AG04449 (cell line): ENCODE measurements at places on chromosomes 1 and 21.

GRCh38 chr1:233790662-233791371 lies 113.7 kb upstream of the SLC35F3 start:
- peak; percentile 7 for DNase-seq

DNA sequence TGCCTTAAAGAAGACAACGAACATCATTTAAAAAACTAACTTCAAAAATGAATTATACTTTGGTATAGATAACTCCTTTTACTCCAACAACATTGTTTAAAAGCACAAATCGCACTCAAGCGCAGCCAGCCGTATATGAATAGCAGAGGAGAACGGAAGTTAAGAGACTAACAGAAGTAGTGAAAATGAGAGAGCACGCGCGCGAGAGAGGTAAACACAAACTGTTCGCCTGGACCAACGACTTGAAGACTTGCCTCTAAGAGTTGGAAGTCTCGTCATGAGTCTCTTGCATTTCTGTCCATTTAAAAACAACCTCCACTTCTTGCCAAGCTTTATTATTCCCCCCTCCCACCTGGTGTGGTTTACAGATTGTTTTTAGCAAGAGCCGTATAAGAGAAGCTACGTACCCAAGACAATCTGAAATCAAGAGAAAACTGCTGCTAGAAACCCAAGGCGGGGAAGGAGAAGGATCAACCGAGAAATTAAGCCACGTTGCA lies 479 bp downstream of the SELENOF start:
- no peak for DNase-seq

- no peak for DNase-seq
Measured at GRCh38 chr1:17635276-17635675, 95.8 kb downstream of the ARHGEF10L start.

DNA sequence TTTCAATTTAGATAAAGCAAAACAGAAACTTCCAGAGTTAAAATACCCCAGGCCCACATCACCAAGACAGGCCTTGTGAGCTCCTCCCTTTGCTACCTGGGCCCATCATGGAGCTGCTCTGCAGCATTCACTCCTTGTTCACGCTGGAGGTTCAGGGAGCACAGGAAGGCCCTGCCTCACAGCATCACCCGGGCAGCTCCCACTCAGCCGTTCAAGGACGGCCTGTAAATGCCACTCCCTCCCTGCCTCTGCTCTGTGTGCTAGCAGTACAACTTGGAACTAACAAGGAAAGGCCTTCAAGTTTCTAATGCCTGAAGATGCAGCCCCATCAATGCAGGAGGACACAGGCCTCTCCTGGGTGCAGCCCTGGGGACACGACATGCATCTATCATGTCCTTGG lies 11.6 kb downstream of the ATP5PO start:
- no peak for DNase-seq

DNA sequence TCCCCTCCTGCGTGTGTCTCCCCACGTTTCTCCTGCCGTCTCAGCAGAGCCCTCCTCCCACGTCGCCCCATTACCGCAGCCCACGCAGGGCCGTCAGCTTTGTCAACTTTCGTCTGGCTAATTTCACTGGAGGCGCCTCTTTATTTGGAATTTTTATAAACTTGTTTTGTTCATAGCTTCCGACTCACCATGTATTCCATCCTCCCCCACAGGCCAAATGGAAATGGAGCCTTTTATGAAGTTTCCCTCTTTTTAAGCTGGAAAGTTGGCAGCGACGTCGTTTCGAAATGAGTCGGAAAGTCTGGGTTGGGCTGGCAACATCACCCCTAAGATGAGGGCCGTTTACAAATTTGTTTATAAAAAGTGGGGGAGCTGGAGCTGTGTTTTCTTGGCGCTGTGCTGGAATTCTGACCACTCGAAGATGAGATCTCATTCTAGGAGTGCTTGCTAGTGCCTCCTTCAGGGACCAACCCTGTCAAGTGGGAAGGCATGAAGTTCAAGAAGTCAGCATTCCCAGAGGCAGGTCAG lies 23.7 kb upstream of the SLC45A1 start:
- no peak for DNase-seq

- DNase-seq = no peak
Measured at GRCh38 chr1:31327381-31327780, 30.5 kb downstream of the ZCCHC17 start.

GRCh38 chr1:83776913-83777757 lies 221.8 kb downstream of the TTLL7 start:
- DNase-seq = no peak

- no peak for DNase-seq
Measured at GRCh38 chr1:224380003-224380402, 23.3 kb downstream of the CNIH4 start.

GRCh38 chr1:118442214-118442613 lies 257.2 kb upstream of the SPAG17 start:
- no peak for DNase-seq

DNA sequence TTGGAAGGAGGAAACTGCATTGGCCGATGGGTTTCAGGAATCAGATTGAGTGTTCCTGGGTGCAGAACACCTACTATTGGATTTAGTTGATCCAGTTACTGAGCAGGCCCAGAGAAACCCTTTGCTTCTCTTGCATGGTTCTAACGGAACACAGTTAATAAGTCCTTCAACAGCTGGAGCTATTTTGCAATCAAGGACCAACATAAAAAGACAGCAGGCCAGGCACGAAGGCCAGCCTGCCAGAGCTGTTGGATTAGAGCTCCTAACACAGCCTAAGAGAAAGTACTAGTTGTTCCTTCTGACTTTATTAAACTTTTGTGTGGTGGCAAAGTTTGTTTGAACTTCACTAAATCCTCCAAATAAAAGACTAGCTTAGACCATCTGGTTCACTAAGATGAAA lies 148.0 kb upstream of the LMO4 start:
- DNase-seq = no peak

GRCh38 chr1:43220905-43221778 lies 48.6 kb upstream of the TMEM125 start:
- DNase-seq = no peak

DNA sequence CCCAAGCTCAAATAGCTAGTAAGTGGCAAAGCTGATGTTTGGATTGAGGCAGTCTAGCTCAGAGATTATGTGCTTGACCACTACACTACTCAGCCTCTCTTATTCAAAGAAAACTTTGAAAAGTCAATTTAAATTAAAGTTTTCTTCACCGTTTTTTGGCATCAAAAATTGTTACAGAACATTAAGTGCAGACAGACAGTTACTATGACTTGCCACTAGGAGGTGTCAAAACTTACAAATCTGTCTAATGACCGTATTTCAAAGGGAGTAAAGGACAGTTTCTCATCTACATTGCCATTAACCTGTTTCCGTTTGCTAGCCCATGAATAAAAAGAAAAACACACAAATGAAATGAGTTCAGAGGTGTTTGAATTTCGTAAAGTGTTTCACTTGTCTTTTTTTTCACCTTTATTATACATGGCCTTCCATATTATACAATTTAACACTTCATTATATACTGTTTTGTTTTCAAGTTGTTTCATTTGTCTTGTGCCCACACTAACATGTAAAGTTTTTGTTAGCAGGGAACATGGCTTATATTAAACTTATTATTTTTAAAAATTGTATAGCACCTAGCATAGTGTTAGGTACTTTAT lies 57.4 kb upstream of the MTF2 start:
- DNase-seq = no peak

GRCh38 chr1:38064197-38064903 lies 17.8 kb upstream of the POU3F1 start:
- DNase-seq = no peak

GRCh38 chr1:209585672-209586071 lies 2.2 kb downstream of the CAMK1G start:
- no peak for DNase-seq

- DNase-seq = no peak
Measured at GRCh38 chr1:19081218-19081893, 124.9 kb upstream of the IFFO2 start.

- no peak for DNase-seq
Measured at GRCh38 chr1:41277371-41277975, 35.4 kb upstream of the SCMH1 start.

DNA sequence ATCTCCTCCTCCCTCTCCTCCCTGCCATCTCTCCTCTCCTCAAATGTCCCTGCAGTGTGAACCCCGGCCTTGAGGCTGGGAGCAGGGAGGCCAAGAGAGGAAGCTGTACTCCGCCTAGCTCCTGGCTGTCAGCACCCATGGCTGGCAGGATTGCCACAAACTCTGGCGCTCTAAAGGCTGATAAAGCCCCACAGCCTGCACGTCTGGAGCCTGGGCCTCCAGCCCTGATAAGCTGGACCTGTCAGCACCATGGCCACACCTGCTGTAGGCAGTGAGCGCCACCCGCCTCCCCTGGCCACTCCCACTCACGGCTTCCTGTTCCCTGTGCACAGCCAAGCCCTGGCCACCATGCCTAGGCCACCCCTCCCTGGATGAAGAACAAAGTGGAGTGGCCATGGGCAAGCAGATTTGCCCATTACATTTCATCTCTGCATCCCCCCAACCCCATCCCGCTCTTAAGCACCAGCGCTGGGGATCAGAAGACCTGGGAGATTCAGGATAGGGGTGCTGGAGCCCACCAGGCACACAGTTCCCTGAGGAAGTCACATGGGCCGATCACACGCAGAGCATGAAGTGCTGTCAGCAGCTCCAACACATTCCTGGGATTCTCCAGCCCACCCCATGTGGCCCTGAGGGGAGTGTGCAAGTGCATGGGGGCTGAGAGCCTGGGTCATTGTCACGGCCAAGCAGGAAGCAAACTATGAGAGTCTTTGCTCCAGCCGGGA lies 24.2 kb upstream of the NPPB start:
- DNase-seq = no peak

DNA sequence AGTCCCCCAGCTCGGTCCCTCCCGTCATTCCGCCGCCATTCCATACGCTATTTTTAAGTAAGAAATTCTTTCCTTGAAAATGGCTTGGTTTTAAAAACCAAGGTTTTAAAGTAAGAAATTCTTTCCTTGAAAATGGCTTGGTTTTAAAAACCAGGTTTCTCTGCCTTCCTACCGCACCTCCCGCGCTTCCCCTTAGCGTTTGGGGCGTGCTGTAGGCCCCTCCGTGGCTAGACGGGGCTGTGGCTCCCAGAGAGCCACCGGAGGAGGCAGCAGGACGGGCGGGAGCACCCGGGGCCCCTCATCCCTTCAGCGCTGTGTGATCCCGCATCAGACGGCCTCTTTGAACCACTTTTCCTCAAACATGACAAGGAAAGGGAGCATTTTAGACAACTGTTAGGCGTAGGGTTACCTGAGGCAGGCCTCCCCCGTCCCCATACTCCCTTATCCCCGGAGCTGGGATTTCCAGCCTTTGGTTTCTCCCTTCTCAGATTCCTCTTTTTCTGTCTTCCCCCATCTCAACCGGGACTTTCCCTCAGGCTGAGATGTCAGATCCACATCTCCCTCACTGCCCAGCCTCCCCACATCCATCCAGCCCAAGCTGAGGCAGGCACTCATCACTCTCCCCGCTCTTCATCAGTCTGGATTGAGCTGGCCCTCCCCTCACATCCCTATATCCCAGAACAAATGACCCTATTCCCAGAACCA lies 541 bp upstream of the CD58 start:
- DNase-seq = no peak

GRCh38 chr21:17823846-17824245 lies 4.7 kb upstream of the C21orf91 start:
- no peak for DNase-seq

DNA sequence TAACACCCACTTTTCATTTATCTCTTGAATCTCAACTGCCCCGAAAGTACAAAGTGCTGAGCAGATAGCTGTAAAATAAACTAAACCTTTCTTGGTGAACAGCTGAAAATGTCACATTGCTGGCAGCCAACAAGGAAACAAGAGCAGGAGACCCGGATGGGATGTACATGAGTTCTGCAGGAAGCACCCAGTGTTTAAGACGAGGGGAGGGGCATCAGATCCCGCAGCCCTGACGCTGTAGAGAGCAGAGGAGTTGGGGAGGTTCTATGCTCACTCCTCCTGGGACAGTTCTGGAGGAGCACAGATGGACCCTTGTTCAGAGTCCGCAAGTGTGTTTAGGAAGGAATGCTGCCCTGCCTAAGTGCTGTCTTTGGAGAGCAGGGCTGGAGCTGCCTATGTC lies 32.0 kb upstream of the EPHA8 start:
- DNase-seq = no peak

DNA sequence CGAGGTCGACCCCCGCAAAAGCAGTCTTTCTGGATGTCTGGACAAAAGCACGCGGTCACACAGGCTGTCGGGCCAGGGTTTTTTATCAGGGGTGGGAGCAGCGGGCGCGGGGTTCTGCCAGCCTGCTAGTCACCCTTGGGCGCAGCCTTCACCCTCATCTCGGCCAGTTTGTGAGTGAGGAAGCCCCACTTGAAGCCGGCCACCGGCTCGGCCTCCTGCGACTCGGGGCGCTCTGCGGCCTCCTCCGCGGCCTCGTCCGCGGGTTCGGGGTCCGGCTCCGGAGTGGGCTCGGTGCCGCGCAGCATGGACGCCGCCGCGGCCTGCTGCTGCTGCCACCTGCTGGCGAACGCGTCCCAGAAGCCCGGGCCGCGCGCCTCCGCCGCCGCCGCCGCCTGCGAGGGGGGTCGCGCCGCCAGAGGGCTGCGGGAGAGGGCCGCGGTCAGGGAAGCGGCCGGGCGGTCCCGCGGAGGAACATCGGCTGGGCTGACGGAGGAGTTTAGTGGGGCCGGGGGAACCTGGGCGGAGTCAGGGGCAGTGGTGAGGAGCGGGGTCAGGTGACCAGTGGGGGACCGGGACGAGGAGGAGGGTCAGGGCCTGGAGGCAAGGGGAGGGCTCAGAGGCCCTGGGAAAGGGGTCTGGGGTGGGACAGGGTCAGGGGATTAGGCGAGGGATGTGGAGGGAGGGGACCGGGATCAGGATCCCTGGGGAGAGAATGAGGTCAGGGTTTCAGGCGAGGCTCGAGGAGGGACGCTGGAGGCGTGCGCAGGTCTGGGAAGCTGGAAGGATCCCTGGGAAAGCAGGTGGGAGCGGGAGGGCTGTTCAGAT lies 4.5 kb downstream of the C1orf232 start:
- DNase-seq = no peak

GRCh38 chr1:111735321-111735720 lies 3.9 kb downstream of the INKA2 start:
- no peak for DNase-seq
